Activated CD4-positive, alpha-beta T cell treated with anti-CD3 and anti-CD28 coated beads for 36 hours (primary cell): ENCODE measurements at places on chromosomes 12 and 14. TPM values are rescaled to one million over a fixed set of nuclear protein-coding genes. Genes with fewer than 3 reads are reported as not detected.

The FIGNL2 gene
- 0.27 TPM for total RNA-seq

The FBLN5 gene
- total RNA-seq = 3.0 TPM

The DYRK4 gene
- total RNA-seq = 33.9 TPM

The KLRC4 gene
- not detected for total RNA-seq

The RNASE2 gene
- not detected for total RNA-seq

The ABCD2 gene
- 2.1 TPM for total RNA-seq

The KIF26A gene
- 0.21 TPM for total RNA-seq

The PRKAB1 gene
- total RNA-seq = 21.7 TPM

- no peak for DNase-seq
- H3K27ac ChIP-seq = no peak overlapping the region
- H3K4me1 ChIP-seq = no peaks in the 10 kb centered on the region
These were observed 82.5 kb upstream of the FICD start for GRCh38 chr12:108432423-108433121.

GRCh38 chr14:100545359-100545758 lies 41.9 kb downstream of the BEGAIN start:
- H3K4me1 ChIP-seq = peaks cover 18% of the 10 kb centered on the region
- no peak overlapping the region for H3K27ac ChIP-seq
- no peaks in the 10 kb centered on the region for H3K36me3 ChIP-seq

GRCh38 chr12:111434680-111435338 lies 29.1 kb downstream of the SH2B3 start:
- peak overlapping the region; percentile 35 for H3K4me3 ChIP-seq
- H3K27ac ChIP-seq = peak overlapping the region; percentile 81
- DNase-seq = peak; percentile 88
- H3K4me1 ChIP-seq = peaks cover 89% of the 10 kb centered on the region
- H3K27me3 ChIP-seq = no peaks in the 10 kb centered on the region

- peaks cover 3% of the 10 kb centered on the region for H3K27me3 ChIP-seq
- no peaks in the 10 kb centered on the region for H3K4me1 ChIP-seq
- DNase-seq = no peak
- no peaks in the 10 kb centered on the region for H3K36me3 ChIP-seq
These were observed 117.1 kb upstream of the FRMD6 start for GRCh38 chr14:51534610-51535011.

GRCh38 chr12:107318806-107319532 lies 225.6 kb upstream of the CRY1 start:
- no peaks in the 10 kb centered on the region for H3K36me3 ChIP-seq
- H3K27me3 ChIP-seq = peaks cover 2% of the 10 kb centered on the region
- peaks cover 37% of the 10 kb centered on the region for H3K4me1 ChIP-seq

DNA sequence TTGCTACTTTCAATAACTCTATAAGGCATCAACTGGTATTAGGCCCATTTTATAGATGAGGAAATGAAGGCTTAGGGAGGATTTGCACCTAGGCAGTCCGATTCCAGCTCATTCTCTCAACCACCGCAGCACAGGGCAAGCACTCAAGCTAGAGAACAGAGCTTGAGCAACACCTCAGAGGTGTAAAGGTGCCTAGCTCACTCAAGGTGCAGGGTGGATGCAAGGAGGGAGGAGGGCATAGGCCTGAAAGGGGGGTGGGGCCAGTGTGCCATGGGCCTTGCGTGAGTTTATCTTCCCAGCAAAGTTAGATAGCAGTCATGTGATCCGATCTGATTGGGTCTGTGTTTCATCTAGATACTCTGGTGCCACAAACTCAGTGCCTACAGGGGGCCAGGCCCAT lies 10.2 kb upstream of the EMP1 start:
- no peak overlapping the region for H3K27ac ChIP-seq
- peaks cover 4% of the 10 kb centered on the region for H3K4me1 ChIP-seq
- no peaks in the 10 kb centered on the region for H3K36me3 ChIP-seq

DNA sequence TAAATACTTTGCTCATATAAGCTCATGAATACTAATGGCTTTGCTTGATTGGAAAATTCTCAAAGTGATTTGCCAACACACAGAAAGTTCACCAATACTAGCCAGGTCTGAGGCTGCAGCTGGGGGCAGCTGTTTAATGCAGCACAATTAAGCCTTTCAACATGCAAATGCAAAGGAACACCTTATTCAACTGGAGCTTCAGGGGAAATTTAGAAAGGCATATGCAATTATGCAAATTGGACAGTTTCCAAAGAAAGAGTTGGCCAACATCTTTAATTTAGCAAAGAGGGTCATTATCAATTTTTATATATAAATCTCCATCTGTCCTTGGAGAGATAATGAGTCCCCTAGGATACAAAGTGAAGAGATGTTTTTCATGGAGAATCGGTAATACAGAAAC lies 40.2 kb upstream of the OTOGL start:
- H3K4me1 ChIP-seq = no peaks in the 10 kb centered on the region
- no peak overlapping the region for H3K4me3 ChIP-seq
- no peak for DNase-seq
- peaks cover 2% of the 10 kb centered on the region for H3K27me3 ChIP-seq

DNA sequence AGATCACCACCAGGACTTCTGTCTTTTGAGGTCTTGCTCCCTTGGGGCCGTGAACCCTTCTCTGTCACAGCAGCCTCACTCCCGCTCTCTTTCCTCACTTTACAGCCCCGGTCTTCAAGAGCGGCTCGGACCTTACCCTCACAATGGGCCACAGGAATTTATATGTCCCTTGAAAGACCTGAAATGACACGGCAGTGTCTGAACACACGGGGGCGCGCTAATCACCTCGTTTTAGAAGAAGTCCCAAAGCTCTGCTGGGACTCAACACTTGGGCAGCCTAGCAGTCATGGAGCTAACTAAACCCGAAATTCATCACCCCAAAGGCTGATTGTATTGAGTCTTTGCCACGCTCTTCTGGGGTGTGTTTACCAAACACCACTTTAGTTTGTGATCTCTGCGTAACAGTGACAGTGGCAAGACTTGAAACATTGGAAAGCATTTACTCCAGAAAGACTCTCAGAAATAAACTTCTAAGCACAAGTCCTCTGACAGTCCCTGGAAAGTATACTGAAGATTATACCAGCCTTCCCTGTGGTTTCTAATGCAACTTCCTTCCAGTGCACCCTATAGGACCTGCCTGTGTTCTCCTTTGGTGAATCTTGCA lies 29.0 kb downstream of the SERPINA11 start:
- H3K27me3 ChIP-seq = peaks cover 7% of the 10 kb centered on the region
- peak overlapping the region; percentile 6 for H3K4me3 ChIP-seq
- peaks cover 13% of the 10 kb centered on the region for H3K4me1 ChIP-seq
- H3K27ac ChIP-seq = peak overlapping the region; percentile 73

GRCh38 chr12:49264466-49264872 lies 413 bp upstream of the TUBA1C start:
- peaks cover 47% of the 10 kb centered on the region for H3K4me1 ChIP-seq
- H3K27me3 ChIP-seq = no peaks in the 10 kb centered on the region
- peak; percentile 73 for DNase-seq
- H3K27ac ChIP-seq = peak overlapping the region; percentile 96

- H3K4me3 ChIP-seq = no peak overlapping the region
- no peaks in the 10 kb centered on the region for H3K27me3 ChIP-seq
- no peaks in the 10 kb centered on the region for H3K4me1 ChIP-seq
- DNase-seq = no peak
These were observed 10.5 kb downstream of the RNASE10 start for GRCh38 chr14:20515846-20516245.

GRCh38 chr12:9867531-9867930 lies 1.6 kb downstream of the CLEC2B start:
- H3K36me3 ChIP-seq = peaks cover 24% of the 10 kb centered on the region
- H3K27ac ChIP-seq = peak overlapping the region; percentile 89
- peak overlapping the region; percentile 77 for H3K4me3 ChIP-seq
- no peak for DNase-seq
- no peaks in the 10 kb centered on the region for H3K27me3 ChIP-seq
- H3K4me1 ChIP-seq = peaks cover 43% of the 10 kb centered on the region

DNA sequence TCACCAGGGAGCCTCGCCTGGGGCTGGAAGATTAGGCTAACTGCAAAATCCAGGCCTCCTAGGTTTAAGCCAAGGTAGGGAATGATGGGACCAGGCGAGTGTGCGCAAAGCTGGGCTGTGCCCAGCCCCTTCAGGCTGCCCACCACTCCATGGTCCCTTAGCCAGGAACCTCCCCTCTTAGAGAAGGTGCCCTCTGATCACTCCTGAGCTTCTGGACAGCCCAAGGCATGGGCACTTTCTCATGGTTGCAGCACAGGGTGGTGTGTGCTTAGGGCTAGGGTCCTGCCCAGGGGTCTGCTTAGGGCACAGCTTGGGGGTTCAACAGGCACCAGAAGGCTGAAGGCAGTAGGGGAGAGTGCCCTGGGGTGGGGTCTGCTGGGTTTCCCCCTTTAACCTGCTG lies 69.0 kb downstream of the PRIMA1 start:
- H3K27me3 ChIP-seq = no peaks in the 10 kb centered on the region
- no peak overlapping the region for H3K4me3 ChIP-seq
- no peaks in the 10 kb centered on the region for H3K4me1 ChIP-seq
- H3K36me3 ChIP-seq = no peaks in the 10 kb centered on the region

- H3K4me3 ChIP-seq = no peak overlapping the region
- no peaks in the 10 kb centered on the region for H3K36me3 ChIP-seq
- no peak for DNase-seq
- no peaks in the 10 kb centered on the region for H3K27me3 ChIP-seq
- peaks cover 2% of the 10 kb centered on the region for H3K4me1 ChIP-seq
These were observed 89.3 kb upstream of the FGD4 start for GRCh38 chr12:32309811-32310736.

DNA sequence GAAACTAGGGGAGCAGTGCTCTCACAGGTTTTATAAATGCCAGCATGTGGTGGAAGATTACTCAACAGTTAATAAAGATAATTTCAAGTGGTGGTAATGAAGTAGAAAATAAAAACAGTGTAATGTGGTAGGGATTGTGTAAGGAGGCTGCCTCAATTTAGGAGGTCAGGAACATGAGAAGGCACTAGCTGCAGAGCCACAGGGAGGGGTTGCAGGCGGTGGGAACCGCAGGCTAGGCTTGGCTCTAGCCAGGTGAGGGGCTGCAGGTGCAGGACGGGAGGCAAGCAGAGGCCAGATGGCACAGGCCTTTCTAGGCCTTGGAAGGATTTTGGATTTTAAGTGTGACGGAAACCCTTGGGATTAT lies 768 bp downstream of the METTL25 start:
- peaks cover 49% of the 10 kb centered on the region for H3K4me1 ChIP-seq
- H3K36me3 ChIP-seq = peaks cover 41% of the 10 kb centered on the region
- no peaks in the 10 kb centered on the region for H3K27me3 ChIP-seq
- peak overlapping the region; percentile 99 for H3K27ac ChIP-seq

DNA sequence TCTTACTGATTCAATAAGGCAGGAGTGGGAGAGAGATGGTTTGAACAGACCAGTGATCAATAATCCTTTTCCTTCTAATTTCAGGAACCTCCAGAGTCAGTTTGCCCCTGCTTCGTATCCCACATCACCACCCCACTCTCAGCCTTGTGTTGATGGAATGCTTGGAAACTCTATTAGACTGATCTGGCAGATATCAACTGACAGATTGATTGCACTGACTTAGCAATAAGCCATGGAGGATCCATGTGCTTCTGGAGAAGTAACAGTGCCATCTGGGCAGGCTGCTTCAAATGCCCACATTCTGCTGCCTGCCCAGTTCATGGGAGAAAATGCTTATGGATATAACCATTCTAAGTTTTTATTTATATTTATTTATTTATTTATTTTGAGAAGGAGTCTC lies 218.0 kb downstream of the SLC2A13 start:
- no peaks in the 10 kb centered on the region for H3K27me3 ChIP-seq
- no peaks in the 10 kb centered on the region for H3K4me1 ChIP-seq
- DNase-seq = no peak

- no peaks in the 10 kb centered on the region for H3K27me3 ChIP-seq
- DNase-seq = no peak
- H3K4me3 ChIP-seq = no peak overlapping the region
- no peaks in the 10 kb centered on the region for H3K36me3 ChIP-seq
- no peaks in the 10 kb centered on the region for H3K4me1 ChIP-seq
These were observed 246.9 kb downstream of the TMEM132C start for GRCh38 chr12:128513831-128514230.

DNA sequence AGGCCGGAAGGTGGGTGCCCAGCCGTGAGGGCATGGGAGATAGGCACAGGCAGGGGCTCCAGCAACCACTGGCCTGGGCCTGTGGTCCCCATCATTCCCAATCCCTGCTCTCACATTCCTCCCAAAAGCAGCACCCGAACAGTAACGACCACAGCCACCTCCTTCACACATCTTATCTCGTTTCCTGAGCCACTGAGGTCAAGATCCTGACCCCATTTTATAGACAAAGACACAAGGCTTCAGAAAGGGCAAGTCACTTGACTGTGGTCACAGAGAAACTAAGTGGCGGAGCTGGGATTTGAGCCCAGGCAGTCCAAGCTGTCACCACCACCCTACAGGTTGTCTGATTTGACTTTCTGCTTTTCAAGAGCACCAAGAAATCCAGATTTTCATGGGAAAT lies 38.9 kb downstream of the DTX1 start:
- no peak for DNase-seq
- H3K36me3 ChIP-seq = no peaks in the 10 kb centered on the region
- H3K27me3 ChIP-seq = no peaks in the 10 kb centered on the region
- peaks cover 46% of the 10 kb centered on the region for H3K4me1 ChIP-seq

GRCh38 chr14:84864548-84865271 lies 665.2 kb upstream of the FLRT2 start:
- no peaks in the 10 kb centered on the region for H3K27me3 ChIP-seq
- no peak for DNase-seq
- H3K4me3 ChIP-seq = no peak overlapping the region
- no peaks in the 10 kb centered on the region for H3K4me1 ChIP-seq

- no peak overlapping the region for H3K27ac ChIP-seq
- no peak for DNase-seq
- H3K36me3 ChIP-seq = no peaks in the 10 kb centered on the region
- H3K4me3 ChIP-seq = no peak overlapping the region
- H3K27me3 ChIP-seq = peaks cover 8% of the 10 kb centered on the region
- H3K4me1 ChIP-seq = peaks cover 5% of the 10 kb centered on the region
These were observed 4.9 kb downstream of the CDC42BPB start for GRCh38 chr14:103052407-103052806.

DNA sequence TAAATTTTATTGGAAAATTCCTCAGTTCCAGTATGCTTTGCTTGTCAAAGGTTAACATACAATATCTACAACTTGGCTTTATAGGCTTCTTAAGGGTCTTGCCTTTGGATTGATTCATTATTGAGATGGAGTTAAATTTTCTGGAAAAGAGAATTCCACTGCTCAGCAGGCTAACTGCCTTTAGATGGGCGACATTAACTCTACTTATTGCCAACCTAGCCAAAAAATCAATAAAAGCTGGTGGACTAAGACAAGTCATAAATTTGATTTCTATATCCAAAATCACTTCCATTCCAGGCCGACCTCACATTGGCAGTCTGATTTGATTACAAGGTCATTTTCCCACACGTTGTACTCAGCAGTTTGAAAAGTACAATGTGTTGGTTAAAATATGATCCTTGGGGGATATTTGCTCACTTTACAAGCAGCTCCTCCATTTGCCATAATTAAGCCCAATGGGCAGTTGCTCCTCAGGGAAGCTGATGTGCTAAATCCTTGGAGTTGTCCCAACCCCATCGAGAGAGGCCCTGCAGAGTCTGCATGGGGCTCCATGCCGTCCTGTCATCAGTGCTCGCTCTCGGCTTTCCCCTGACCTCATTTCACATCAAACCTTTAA lies 36.1 kb upstream of the CRY1 start:
- no peaks in the 10 kb centered on the region for H3K4me1 ChIP-seq
- H3K27ac ChIP-seq = no peak overlapping the region
- H3K36me3 ChIP-seq = no peaks in the 10 kb centered on the region
- no peak for DNase-seq
- no peak overlapping the region for H3K4me3 ChIP-seq

GRCh38 chr14:80634106-80634758 lies 307.3 kb downstream of the CEP128 start:
- DNase-seq = no peak
- H3K4me1 ChIP-seq = no peaks in the 10 kb centered on the region
- no peaks in the 10 kb centered on the region for H3K36me3 ChIP-seq
- no peaks in the 10 kb centered on the region for H3K27me3 ChIP-seq
